ENCODE measurements at places on chromosomes 12 and 14.

GRCh38 chr14:100246809-100247428, 8.0 kb downstream of the YY1 start:
- peak; percentile 21 for DNase-seq

DNA sequence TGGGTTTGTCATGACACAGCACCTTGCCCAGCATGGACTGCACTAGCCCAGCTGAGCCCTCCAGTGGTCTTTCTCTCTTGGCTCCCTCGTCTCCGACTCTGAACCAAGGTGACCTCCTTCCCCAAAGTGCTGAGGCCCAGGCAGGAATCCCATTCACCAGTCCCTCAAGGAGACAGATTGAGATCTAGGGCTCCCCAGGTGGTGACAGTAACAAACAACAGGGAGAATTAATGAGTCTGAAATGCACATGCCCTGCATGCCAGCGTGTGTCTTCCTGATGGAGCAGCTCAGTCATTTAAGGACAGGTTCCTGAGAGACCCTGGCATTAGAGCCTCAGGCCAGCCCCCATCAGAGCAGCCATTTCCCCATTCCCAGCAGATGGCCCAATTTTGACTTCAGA, 51.4 kb upstream of the OAS1 start:
- no peak for DNase-seq

DNA sequence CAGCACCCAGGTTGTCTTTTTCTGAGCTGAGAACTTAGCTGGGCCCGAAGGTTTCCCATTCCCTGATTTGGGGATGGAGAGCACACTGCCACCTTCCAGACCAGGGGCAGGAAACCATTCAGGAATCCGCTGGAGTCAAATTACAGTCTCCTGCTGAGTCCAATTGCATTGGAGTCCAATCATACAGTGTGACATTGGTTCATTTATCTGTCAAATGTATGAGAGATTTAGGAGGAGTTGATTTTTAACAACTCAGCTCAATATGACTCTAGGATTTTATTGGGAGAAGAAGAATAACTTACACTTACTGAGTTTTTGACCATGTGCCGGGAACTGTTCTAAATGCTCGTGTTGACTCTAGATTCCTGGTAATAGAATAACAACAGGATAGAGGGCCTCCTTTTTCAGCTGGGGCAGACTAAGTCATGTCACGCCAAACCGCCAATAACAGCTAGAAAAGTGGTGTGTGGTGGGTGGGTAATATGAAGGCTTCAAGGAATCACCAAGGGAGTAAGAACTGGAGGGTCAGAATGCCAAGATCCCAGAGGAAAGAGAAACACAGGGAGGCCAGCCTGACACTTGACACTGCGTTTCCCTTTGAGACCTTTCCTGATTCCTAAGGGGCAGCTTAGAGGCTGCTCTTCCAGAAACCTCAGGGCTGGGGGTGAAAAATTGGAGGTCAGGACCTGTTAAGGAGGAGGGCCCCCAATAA, 11.5 kb downstream of the SYNDIG1L start:
- DNase-seq = no peak

- DNase-seq = no peak
Observed at GRCh38 chr12:127667131-127667685, 599.8 kb upstream of the TMEM132C start.

DNA sequence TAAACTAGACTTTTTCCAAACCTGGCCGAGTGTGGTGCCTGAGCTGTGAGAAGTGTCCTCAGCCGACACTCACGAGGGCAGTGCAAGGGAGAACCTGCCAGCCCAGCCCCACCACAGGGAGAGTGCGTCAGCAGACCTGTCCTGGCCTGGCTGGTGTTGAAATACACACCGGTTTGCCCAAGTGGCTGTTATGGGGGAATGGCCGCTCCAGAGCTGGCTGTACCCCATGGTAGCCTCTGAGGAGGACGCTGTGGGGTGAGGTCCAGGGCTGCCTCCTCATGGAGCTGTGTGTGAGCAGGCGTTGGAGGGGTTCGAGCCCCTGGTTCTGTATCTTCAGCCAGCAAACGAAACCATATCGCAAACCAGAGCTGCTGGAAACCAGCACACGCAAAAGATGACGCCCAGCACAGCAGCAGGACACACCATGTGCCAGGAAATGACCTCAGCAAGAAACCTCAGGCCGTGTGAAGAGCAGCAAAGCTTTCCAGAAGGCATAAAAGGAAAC, 9.4 kb downstream of the ANKRD9 start:
- no peak for DNase-seq

All from brain (organoid and tissue), 16 donors.